ENCODE measurements at places on chromosomes 6 and 20. TPM values are rescaled to one million over a fixed set of nuclear protein-coding genes. Genes with fewer than 3 reads are reported as not detected.

The SLC32A1 gene
- not detected for total RNA-seq

DNA sequence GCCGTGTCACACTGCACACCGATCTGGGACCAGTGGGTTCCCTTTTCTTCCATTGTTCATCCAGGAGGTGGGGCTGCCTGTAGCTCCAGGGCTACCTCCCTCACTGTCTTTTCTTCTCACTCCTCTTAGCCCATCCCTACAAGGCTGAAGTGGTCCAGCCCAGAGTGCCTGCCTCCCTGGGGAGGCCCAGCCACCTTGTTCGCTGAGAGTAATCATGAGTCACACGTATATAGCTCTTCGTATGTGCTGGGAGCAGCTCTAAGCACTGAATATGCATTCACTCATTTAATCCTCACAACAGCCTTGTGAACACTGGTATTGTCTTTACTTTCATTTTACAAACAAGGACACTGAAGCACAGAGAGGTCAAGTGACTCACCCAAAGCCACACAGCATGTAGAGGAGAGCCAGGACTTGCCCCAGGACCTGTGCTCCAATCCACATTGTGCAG, 14.7 kb upstream of the CCDC167 start:
- no peak for DNase-seq

DNA sequence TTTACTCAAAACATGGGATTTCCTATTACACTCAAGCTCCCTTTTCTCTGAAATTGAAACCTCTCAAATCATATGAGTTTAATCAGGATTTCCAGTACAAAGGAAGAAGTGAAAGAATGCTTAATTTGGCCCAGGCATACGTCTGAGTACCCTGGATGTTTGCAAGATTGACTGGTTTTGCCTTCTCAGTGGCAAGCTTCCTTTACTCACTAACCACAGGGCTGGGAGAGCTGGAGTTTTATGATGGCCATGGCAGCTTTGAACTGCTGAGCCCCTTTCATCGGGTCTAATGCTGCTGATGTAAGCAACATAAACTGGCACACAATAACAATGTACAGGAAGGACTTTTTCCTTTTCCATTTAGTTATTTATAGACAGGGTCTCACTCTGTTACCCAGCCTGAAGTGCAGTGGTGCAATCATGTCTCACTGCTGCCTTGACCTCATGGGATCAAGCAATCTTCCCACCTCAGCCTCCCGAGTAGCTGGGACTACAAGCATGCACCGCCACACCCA, 194.8 kb downstream of the SLC35F1 start:
- no peak for DNase-seq

The RAB32 gene
- total RNA-seq, result 33.5 TPM

DNA sequence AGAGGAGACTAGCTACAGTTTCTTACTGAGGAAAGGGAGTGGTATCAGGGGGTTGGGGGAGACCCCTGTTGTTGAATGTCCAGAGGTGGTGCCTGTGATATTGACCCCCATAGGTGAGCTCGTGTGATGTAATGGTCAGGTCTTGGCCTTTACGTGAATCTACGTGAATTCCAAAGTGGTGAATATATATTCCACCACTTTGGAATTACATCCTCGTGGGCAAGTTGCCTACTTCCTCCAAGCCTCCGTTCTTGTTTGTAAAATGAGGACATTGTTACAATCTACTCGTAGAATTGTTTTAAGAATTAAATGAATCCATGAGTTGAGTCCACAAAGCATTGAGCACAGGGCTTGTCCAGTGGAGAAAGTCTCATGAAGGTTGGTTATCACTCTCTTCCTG, 47.3 kb downstream of the TSHZ2 start:
- no peak for DNase-seq

The OR2H1 gene
- total RNA-seq, result not detected

- no peak for DNase-seq
Measured at GRCh38 chr6:34938268-34938667, 49.2 kb downstream of the ANKS1A start.

GRCh38 chr20:34165018-34165619, 53.1 kb upstream of the EIF2S2 start:
- DNase-seq, result no peak

The AKAP12 gene
- 146 TPM for total RNA-seq

The SH3BGRL2 gene
- 14.0 TPM for total RNA-seq

- peak; percentile 80 for DNase-seq
Measured at GRCh38 chr6:41504466-41505121, 41.6 kb upstream of the FOXP4 start.

- DNase-seq, result no peak
Measured at GRCh38 chr6:71523548-71523947, 234.9 kb downstream of the OGFRL1 start.

GRCh38 chr20:60690771-60691170, 561.3 kb upstream of the CDH4 start:
- DNase-seq, result no peak

DNA sequence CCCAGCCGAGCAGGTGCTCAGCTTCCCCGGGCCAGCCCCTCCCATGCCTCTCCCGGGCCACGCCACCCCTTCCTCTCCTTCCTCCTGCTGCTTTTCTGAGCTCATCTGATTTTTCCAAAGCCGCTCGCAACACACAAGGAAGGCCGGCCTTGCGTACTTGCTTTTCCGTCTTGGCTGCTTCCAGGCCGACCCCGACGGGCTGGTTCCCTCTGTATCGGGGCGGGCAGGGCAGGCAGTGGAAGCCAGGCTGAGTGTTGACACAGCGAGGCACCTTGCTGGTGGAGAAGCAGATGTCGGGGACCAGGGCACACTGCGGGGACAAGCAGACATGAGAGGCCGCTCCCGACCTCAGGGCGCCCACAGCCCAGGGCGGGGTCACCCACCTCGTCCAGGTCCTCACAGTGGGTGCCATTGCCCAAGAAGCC, 21.1 kb downstream of the THBS2 start:
- peak; percentile 78 for DNase-seq

DNA sequence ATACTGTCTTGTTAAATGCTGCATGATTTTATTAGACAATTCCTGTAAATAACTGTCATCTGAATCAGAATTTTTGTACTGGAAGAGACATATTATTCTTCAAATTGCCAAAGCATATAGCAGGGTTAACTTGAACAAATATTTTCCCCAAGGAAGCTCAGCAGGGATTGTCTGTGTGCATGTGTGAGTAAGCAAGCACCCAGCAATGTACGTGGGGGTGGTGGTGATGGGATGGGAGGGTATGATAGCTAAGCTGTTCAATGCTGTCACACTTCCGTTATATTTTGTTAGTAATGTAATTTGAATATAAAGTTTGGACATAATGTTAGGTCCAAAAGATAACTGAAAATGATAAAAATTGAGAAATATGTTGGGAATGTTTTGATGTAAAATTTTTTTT, 118.1 kb downstream of the MYB start:
- DNase-seq, result no peak

- DNase-seq, result no peak
Measured at GRCh38 chr6:29520232-29520631, 32.5 kb upstream of the MAS1L start.

The COL20A1 gene
- total RNA-seq, result not detected

The HLA-DRA gene
- 225 TPM for total RNA-seq

- no peak for DNase-seq
Measured at GRCh38 chr6:154932515-154933027, 62.5 kb upstream of the TIAM2 start.

The C20orf96 gene
- 4.3 TPM for total RNA-seq

All from posterior vena cava (tissue), 2 donors.